ENCODE measurements at places on chromosomes 4 and X. TPM values are rescaled to one million over a fixed set of nuclear protein-coding genes. Genes with fewer than 3 reads are reported as not detected.

SMIM31 gene
- total RNA-seq, result not detected

GPR119 gene
- total RNA-seq, result not detected

XAGE1A gene
- total RNA-seq, result not detected

FRG2 gene
- total RNA-seq, result not detected
